ENCODE measurements at places on chromosomes 6 and 20. TPM values are rescaled to one million over a fixed set of nuclear protein-coding genes. Genes with fewer than 3 reads are reported as not detected.

DNAH8 gene
- 0.03 TPM for total RNA-seq

TCP11 gene
- not detected for total RNA-seq

GRCh38 chr20:51766994-51767866 is 960 bp downstream of the ATP9A start:
- peak overlapping the region; percentile 66 for H3K4me3 ChIP-seq
- H3K27ac ChIP-seq: peak overlapping the region; percentile 18
- no peaks in the 10 kb centered on the region for H3K27me3 ChIP-seq
- no peaks in the 10 kb centered on the region for H3K36me3 ChIP-seq

DNA sequence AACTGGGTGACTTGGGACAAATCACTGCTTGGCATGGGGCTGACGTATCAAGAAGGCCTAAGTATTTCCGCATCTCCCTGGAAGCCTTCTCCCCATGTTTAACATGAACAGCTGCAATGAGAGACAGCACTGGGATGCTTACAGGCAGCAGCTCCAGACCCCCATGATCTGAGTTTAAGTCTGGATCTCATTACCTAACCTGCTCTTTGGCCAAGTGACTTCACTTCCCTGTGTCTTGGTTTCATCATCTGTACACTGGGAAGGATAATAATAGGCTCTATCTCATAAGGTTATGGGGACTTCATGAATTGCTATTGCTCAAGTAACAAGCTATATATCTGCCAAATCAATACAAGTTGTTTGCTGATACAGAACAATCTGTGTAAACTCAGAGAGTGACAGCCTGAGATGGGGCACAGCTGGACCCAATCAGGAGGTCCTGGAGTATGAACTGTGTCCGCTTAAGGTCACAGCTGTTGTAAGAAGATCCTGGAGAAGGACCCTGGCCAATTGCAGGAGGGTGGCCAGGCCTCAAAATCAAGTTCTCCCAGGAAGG is 56.0 kb downstream of the TGM2 start:
- no peak for DNase-seq
- H3K4me1 ChIP-seq: peaks cover 28% of the 10 kb centered on the region
- H3K27me3 ChIP-seq: no peaks in the 10 kb centered on the region
- H3K27ac ChIP-seq: peak overlapping the region; percentile 53
